ENCODE measurements at places on chromosomes 7 and 10.

- no peak for DNase-seq
Measured at GRCh38 chr10:26525586-26525985, 87.4 kb downstream of the APBB1IP start.

DNA sequence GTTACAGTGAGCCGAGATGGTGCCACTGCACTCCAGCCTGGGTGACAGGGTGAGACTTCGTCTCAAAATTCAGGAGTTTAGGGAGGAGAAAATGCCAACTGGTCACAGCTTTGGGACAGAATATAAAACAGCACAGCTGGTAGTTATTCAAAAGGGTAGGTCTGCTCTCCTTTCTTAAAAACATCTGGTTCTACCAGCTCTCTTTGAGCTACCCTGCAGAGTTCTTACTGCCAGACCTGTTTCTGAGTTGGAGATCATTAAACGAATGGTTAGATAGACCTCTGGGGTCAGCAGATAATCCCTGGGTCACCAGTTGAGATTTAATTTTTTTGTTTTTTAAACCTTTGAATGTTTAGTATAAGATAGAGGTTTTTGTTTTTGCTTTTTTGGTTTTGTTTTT is 52.6 kb downstream of the MCU start:
- DNase-seq: no peak

GRCh38 chr7:52719677-52720076 is 315.8 kb upstream of the POM121L12 start:
- DNase-seq: no peak

DNA sequence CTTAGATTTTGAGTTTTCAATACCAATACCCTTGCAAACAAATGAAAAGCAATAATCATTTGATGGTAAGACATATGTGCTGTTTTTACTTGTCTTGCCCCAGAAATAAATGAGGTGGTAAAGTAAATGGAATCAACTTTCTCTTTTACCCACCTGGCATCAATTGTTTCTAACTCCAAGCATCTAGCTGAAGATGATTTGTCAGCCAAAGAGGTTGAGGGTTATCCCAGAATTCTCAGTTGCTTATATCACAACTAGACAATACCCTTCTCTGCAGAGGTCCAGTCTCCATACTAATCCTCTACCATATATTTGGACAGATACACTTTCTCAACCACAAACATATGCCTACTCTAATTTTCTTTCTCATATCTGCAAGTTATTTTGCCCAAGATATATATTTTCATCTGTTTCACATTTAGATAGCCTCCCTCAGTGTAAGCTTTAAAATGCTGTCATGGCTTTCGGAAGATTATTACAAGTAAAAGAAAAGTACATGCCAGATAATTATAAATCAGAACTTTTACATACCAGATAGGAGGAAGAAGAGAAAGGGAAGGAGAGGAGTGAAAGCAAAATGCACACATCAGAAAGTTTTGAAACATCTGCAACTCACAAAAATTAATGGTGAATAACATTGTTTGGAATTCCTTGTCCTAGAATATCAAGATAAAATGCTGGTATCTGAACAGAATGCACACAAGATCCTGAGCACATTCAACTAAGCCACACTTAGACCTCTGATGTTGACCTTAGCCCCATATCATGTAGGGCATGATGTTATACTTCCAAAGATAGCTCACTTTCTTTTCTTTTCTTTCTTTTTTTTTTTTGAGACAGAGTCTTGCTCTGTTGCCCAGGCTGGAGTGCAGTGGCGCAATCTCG is 146.6 kb downstream of the REEP3 start:
- DNase-seq: no peak

DNA sequence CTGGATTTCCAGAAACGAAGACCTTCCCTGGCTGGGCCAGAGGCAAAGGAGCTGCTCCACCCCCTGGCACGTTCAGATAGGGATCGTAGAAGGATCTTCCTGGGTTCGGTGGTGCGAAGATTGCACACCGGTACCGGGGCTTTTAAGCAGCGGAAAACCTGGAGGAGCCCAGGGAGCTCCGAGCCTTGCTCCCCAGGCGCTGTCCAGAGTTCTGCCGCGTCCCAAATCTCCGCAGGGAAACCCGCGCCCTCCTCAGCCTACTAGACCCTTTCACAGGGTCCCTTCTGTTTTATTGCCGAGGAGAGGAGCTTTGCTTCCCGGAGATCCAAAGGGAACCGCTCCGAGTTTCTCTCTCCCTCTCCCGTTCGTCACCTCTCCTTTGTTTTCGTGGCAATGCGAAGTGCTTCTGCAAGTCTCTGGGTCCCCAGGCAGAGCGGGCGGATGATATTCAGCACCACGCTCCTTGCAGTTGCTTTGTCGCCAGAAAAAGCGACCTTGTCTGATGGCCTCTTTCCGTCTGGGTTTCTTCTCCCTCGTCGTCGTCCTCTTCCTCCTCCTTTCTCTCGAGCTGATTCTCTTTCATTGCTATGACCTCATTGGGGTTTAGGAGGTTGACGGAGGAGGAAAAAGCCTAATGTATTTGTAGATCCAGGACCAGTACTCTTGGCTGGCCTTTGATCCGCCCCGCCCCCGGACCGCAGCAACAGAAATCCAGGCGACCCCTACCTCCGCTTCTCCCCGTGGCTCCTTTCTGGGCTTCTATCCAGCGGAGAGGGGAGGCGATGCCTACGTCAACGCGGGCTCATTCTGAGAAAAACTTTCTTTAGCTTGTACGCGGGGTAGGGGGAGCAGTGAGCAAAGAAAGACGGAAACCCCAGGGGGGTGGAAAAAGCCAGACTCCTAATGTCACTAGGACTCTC is at the start of gene TMEM196:
Gene TMEM196 (minus strand): TSS at position 777 of the 920 bp plus-strand sequence. CDS start 921 bp downstream, outside the sequence.
- DNase-seq: peak; percentile 79

DNA sequence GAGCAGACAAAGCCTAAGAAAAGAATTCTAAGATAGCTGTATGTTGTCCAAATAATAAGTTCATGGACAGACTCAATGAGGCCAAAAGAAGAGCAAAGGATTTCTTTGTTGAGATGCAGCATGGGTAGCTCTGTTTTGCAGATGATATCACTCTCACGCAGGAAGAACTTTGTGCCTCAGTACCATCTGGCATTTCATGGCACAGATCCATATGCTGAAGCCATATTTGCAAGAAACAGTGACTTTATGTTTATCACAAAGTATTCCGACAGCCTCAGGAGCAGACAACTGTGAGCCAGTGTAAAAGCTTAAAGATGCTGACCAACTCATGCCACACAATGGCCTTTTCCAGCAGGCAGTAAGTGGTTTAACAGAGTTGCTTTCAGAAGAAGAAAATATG is 45.5 kb upstream of the RNF148 start:
- no peak for DNase-seq

DNA sequence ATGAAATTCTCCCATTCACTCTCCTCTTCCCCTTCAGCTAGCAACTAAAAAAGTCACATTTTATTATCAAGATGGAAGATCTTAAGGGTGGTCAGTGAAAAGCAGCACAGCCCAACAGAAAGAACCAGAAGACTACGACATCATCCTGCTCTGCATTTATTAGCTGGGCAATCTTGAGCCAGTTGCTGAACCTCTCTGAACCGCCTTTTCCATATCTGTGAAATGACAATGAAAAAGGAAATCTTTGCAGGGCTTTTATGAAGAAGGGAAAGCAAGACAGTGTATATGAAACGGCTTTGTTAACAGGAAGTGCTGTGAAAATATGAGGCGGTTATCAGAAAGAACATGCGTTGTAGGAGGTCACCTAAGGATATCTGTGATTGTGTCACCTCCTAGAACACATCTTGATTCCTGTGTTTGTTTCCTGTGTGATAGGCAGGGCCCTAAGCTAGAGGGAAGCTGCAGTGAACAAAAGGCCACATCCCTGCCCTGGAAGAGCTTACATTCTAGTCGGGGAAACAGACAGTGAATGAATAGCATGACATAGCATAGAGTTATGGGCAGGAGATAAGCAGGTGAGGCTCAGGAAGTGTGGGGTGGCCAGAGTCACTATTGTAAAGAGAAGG is 36.0 kb upstream of the KCNMA1 start:
- no peak for DNase-seq

GRCh38 chr7:85111761-85112160 is 75.1 kb downstream of the SEMA3D start:
- DNase-seq: no peak

DNA sequence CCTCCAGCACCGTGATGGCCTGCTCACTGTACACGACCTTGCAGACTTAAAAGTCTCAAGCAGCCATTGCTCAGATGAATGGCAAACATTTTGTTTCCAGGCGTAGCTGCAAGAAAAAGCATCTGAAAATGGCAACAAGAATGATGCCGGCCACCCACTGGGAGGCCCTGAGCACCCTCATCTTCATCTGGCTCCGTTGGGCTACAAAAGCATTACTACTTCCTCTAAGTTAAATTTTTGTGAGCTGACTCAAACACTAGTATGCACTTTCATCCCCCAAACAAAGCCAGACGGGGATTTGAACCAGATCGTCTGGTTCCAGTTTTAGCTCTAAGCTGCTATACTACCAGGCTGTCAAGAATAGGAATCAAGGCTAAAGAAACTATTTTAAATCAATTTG is 116.6 kb upstream of the CDK1 start:
- DNase-seq: no peak

DNA sequence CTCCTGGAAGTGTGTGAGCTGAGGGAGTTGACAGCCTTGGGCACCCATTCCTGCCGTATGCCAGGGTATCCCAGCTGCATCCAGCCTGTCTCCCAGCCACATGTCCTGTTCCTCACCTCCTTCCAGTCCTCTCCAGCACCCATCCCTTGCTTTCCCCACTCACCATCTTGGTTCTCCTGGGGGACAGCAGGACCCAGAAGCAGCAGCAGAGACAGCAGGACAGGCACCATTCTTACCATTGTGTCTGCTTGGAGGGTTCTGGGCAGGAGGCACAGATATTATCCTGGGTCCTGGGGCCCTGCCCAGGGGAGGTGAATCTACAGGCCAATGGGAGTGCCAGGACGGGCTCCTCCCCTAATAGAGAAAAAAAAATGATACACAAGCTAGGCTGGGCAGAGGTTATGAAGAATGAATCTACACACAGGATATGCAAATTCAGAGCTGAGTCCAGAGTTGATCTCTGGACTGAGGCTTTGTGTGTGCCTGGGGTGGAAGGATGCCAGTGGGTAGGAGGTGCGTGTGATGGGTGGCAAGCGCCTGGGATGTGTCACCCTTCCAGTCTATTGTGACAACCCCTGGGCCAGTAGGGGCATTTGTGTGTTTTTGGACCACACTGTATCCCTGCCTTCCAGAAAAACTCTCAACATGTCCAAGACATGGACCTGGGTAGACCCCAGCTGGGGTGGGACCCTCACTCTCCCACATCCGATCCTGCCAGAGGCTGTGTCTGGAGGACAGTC is at the start of gene AZGP1:
Gene AZGP1 (minus strand): TSS at position 250 of the 740 bp plus-strand sequence. CDS start 11 bp downstream, at position 239.
- DNase-seq: no peak

DNA sequence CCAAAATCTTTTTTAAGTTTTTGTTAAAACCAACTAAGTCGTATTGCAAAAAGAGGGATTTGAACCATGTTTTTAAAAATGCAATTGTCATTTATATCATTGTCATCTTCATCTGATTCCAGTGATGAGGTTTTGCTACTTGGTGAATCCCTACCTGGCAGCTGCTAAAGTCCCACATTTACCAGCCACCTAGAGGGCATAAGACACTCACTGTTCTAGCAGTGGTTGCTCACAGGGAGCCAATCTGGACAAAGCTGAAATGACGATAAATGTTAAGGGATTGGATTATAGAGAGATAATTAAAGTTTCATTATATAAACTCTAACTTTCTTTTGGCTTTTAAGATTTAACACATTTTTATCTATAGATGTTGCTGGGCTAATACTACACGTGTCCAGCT is 18.7 kb downstream of the KIFBP start:
- DNase-seq: no peak

DNA sequence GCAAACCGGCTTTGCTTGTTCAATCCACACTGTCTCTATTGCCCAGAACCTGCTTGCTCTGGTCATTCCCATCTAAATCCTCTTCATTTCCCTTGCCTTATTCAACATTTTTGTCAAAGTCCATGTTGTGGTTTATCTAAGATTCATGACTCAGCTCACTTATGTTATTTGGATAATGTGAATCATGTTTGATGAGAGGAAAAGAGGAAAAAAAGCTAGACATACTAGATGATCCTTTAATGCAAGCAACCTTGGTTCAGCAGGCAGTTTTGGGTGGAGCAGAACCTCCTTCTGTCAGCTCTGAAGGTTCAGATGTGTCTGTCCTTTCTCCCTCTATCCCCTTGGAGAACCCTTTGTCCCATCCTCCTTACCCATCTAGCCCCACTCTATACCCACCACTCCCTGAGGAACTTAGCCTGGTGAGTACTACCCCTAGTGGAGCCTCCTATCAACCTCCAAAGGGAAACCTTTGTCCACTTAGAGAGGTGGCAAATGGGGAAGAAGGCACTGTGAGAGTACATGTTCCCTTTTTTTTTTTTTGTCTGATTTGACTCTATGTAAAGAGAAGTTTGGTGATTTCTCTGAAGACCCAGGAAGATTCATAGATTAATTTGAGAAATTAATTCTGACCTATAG is 2.1 kb upstream of the SAMD9L start:
- DNase-seq: no peak

- DNase-seq: no peak
Measured at GRCh38 chr7:26862834-26863233, 1.6 kb downstream of the SKAP2 start.

GRCh38 chr10:108363576-108363975 is 1199.1 kb upstream of the SORCS1 start:
- no peak for DNase-seq

GRCh38 chr10:72735288-72735936 is 43.5 kb downstream of the MCU start:
- no peak for DNase-seq

GRCh38 chr7:151381348-151382078 is 28.3 kb downstream of the WDR86 start:
- peak; percentile 59 for DNase-seq

DNA sequence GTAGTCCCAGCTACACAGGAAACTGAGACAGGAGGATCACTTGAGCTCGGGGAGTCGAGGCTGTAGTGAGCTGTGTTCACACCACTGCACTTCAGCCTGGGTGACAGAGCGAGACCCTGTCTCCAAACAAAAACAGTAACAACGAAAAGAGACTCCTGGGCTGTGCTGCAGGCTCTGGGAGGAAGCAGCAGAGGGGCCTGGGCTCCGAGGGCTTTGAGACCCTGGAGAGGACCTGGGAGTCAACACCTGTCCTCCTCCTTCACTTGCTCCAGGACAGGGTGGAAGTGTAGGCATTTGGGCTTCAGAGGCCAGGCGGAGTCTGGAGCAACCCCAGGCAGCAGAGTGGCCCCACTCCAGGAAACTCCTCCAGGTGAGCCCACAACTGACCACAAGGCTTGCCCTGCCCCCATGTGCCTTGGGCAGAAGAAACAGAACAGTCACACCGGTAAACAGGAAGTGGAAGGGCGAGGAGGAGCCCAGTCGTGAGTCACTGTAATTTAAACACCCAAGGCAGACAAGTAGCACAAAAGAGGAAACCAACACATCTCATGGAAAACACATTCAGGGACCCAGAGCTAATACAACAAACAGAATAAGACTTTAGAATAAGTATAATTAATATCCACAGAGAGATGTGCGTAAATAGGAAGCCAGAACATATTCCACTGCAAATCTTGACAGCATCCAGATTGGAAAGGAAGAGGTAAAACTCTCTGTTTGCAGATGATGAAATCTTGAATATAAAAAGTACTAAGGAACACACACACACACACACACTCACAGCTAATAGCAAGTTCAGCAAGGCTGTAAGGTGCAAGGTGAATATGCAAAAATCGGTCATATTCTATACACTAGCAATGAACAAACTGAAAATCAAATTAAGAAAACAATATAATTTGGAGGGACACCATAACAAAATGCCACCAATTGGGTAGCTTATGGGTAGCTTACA is 20.5 kb upstream of the RASGEF1A start:
- DNase-seq: no peak

GRCh38 chr7:29135846-29136245 is 10.5 kb downstream of the CPVL start:
- DNase-seq: no peak
